ENCODE measurements at places on chromosomes 2 and 18.

GRCh38 chr2:241809383-241810306, 652 bp downstream of the NEU4 start:
- DNase-seq: no peak

- DNase-seq: no peak
These were observed 45.7 kb upstream of the MYCN start for GRCh38 chr2:15894481-15895144.

DNA sequence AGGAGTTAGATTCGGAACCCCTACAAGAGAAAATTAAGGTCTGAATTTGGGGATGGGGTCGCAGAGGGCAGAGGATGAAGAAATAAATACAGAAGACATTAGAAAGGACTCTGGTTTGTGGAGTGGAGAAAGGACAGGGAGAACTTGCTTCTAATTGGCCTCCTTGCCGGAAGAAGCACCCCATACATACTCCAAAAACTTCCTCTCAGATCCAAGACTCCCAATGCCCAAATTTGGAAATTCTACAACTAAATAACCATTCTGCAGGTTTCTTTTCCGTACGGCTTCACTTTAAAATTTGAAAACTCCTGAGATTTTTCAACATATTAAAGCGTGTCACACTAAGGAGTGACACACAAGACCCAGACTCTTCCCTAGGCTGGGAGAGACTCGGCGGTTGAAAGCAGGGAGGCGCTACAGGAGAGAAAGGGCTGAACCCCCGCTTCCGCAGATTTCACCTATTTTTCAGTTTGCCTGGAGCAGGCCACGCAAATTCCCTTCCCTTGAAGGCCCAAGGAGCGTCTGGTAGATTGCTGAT, 478 bp downstream of the CLHC1 start:
- peak; percentile 67 for DNase-seq

- no peak for DNase-seq
These were observed 110.9 kb upstream of the SP3 start for GRCh38 chr2:174076040-174076439.

DNA sequence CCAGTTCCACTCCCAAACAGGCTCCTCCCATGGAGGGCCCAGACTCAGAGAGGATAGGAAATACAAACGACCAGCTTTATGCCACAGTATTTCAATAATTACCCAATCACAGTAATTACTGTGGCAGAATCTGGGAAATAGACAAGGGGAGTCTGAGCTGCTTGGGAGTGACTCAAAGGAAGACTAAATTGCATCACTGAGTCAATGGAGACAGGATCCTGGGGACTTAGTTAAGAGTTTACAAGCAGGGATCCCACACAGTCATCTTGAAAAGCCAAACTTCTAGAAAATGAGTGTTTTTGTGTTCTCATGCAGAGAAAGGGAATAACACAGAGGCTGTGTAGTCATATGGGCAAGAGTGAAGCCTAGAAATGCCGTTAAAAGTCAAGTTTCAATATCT, 1142.1 kb downstream of the CNTNAP5 start:
- no peak for DNase-seq

DNA sequence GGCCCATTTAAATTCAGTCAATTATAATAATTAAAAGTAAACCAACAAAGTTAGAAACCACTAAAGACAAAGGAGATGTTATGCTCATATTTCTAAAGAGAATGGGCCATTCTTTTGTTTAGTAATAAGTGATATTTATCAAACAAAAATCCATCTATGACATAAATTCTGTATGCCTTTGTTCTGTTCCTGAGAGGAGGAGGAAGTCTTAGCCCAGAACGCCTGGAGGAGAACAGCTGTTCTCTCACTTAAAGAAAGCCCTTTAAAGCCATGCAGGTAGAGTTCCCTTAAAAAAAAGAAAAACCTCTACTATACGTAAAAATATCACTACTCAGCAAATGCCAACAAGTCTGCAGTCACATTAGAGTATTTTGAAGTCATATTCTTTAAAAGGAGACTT, 15.5 kb downstream of the LAMA1 start:
- no peak for DNase-seq

DNA sequence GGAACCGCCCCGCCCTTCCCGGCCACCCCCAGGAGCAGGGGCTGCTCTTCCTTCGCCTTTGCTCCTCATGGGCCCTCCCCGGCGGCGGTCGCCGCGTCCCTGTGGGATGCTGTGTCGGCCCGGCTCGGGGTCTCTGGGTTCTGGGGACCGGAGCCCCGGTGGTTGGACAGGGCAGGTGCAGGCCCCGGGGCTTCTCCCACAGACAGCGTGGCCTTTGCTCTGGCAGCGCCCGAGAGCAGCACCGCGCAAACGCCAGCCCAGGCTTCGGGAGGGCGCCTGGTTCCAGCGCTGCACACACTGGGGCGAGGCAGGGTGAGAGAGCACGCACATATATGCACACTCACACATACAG, 9.0 kb upstream of the KCNG2 start:
- no peak for DNase-seq
